ENCODE measurements at places on chromosomes 12 and 14.
A peak's percentile ranks its signal among the peaks of the same experiment; 100 is the strongest.

DNA sequence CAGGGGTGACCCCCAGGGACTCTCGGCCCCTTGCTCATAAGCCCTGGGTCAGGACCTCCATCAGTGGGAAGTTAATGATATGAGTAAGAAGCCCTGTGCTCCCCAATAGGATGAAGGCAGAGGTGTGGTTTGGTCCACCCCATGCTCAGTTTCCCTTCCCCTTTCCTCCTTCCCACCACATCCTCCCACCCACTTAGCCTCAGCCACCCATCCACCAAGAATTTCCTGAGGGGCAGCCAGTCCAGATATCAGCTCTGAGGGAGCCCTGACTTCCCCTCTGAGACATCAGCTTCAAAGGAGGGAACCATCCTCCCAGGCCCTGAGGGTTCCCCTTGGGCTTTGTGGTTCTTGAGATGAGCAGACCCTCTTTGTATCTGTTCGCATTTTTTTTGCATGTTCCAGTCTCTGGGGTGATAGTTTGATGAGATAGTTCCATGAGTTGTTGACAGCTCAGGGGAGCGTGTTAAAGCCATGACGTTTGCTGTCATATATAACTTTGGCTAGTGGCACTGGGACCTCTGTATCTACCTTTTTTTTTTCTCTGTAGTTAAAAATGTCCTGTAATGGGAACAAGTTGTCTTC is 71.2 kb downstream of the LGMN start:
- no peak for ATAC-seq

DNA sequence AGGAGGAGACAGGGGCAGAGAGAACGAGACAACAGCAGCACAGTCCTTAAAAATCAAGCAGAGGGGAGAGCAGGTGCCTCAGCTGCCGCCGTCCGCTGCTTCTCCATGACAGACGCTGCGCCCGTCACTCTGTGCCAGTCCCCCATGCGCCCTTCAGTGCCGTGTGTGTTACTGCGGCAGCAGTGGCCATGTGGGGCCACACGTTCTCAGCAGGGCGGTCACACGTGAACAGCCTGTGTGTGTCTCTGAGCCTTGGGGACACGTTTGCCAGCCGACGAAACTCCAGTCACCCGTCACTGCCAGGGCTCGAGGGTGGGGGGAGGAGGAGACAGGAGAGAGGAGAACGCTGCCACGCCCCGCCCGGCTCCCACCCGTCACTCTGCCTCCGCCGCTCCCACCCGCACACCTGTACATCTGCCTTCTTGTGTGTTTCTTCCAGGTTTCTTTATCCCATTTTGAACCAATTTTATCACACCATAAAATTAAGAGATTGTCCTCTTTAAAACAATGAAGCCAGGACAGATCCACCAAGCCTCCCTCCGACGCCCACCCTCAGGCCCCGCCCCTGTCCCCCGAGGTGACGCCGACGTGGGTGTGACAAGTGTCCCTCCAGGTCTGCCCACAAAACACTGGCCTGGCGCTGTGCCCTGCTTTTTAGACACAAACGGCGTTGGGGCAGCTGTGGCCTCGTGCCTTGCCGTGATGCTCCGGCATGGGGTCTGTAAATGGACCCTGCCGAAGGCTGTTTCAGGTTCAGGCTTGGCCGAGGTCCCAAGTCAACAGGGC is 58.2 kb downstream of the GALNT9 start:
- ATAC-seq = no peak

DNA sequence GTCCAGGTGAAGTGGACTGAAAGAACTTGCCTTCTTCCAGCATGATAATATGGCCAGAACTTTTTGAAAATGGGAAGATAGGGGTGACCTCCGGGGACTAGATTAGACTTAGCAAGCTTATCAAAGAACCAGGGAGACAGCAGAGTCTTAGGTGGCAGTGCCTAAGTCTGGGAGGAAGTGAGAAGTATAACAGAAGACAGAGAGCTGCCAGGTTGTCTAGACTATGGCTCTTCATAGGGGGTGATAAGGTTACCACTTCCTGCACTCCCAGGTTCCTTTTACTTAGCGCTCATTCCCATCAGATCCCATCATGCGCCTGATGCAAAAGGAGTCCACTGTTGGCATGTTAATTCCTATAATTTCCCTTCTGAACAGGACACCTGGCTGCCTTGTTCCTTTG is 69.9 kb downstream of the PLXNC1 start:
- ATAC-seq = no peak

DNA sequence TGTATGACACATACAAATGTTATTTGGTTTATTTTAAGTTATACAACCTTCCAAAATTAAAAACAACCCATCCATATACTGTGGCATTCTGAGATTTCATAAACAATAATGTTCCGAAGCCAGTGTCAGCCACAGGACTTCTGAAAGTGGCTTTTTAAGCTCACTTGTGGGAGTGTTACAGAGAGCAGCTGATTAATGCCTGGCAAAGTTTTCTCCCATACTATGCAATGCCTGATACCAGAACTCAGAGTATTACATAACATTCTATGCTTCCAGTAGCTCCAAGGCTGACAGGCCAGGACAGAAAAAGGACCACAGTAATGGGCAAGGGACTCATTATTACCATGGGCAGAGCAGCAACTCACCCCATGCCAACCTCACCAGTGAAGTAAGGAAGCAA is 29.3 kb downstream of the NELL2 start:
- ATAC-seq = peak; percentile 24

- ATAC-seq = peak; percentile 75
These were observed 977.2 kb upstream of the USP15 start for GRCh38 chr12:61282790-61283575.

DNA sequence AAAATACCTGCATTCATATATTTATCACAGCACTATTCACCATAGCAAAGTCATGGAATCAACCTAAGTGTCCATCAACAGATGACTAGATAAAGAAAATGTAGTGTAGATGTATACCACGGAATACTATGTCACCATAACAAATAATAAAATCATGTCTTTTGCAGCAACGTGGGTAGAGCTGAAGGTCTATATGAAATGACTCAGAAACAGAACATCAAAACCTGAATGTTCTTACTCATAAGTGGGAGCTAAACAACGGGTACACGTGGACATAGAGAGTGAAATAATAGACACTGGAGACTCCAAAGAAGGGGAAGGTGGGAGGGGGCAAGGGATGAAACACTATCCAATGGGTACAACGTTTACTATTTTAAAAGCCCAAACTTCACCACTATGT is 37.9 kb downstream of the SLC38A1 start:
- no peak for ATAC-seq

DNA sequence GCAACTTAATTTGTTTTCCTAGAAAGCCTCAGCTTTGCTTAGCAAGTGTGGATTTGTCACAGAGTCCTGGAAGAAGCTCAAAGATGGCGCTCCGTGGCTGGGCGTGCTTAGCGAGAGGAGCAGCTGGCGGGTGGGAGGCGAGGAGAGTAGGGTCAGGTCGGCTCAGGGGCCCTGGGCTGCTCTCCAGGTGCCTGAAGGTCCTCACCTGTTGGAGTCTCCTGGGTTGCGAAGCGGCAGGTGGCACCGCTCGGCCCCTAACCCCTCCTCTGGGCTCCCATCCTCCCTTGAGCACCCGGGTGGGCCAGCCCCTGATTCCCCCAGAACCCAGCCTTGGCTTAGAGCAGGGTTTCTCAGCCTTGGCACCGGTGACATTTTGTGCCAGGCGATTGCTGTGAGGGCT is 25.1 kb downstream of the LRTM2 start:
- ATAC-seq = no peak

DNA sequence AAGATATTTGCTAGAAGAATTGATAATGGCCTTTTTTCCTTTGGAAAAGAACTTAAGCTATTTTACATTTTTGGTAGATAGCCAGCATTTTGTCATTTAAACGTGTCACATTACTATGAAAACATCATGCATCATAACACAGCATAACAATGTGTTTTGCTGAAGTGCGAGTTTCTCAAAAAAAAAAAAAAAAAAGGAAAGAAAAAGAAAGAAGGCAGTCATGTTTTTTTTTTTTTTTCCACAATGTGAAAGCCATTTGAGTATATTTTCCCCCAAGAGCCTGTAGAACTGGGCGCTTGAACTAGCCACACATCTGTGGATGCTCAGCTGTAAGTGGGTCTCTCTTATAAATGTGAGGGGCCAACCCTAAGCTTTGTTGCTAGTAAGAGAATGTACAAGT is 300.1 kb downstream of the AKAP6 start:
- no peak for ATAC-seq

GRCh38 chr12:4137015-4137414 is 136.5 kb upstream of the CCND2 start:
- ATAC-seq = no peak

DNA sequence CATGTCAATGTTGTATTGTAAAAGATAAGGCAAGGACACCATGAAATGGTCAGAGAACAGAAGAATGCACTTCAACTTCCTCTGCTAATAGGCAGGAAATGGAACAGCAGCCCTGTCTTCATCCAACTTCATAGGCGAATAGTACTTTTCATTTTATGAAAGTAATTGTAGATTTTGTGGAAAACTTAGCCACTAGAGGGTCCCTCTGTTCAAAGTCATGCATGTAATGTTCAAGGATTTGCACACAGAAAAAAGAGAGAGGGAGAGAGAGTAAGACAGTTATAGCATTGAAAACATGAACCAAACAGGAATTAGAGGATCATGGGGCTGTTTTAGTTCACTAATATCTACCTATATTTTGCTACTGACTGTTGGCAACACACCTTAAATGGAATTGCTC is 172.2 kb downstream of the FLRT2 start:
- no peak for ATAC-seq

DNA sequence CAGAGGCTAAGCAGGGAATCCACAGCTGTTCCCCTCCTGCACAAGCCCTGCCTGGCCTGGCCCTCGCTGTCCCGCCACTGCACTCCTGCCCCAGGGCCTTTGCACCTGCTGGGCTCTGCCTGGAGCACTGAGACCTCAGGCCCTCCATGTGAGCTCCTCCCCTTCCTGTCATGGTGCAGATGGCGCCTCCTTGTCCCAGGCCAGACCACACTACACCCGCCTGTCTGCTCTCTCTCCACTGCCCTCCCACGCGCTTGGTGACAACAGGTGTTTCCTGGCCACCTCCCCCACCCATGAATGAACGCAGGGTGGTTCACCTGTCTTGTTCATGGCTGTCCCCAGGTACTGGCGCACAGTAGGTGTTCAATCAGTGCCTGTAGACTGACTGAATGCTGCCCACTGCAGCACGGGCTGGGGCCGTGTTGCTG is 82.9 kb downstream of the NCOR2 start:
- no peak for ATAC-seq

GRCh38 chr12:53061404-53062010 is 11.6 kb downstream of the TNS2 start:
- no peak for ATAC-seq

GRCh38 chr14:37869633-37870032 is 274.2 kb downstream of the TTC6 start:
- ATAC-seq = no peak

DNA sequence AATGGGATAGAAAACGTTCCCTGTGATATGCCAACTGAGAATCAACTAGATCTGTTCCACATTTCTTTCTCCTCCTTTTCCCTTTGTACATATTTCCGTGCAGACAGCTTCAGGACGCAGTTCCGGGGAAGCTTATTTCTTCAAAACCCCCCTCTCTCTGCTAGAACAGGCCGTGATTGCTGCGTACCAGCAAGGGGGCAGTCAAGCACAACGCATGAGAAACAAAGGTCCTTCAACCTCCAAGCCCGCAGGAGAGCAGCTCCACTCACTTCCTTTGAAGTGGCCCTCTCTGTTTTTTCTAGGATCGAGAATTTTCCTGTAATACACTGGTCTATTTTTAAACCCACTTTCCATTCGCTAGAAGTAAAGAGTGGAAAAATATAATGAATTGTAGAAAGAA is 80.8 kb downstream of the ZNF664 start:
- ATAC-seq = peak; percentile 80

- ATAC-seq = no peak
These were observed 20.3 kb upstream of the ANKLE2 start for GRCh38 chr12:132781938-132782337.

DNA sequence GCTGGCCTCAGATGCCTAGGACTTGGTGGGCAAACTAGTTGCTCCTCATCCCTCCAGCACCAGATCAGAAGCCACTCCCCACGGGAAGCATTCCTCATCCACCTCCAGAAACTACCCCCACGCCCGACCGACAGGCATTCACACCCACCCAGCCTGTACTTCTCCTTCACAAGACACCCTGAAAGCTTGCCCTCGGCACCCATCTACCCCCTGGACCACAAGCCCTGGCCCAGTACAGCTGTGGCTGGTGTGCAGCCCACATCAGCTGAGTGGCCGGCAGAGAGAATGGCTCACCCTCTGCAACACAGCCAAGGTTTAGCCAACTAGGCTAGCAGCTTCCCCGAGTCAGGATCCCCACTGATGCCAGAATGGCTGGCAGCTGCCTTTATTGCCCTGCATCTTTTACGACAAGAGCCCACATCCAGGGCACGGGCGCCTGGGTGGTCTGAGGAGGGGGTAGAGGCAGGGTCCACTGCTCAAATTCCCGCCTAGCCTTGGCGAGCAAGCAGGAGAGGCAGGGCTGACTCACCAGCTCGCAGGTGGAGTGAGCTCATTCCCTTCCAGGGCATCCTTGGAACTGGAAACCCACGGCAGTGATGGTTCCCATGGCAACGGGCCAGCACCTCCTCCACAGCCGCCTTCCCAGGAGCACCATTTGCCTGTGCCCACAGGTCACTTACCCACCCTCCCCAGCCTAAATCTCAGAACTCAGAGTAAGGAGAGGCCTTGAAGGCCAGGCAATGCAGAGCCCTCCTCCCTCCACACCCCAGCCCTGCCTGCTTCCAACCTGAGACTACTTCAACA is 17.1 kb downstream of the ACTN1 start:
- ATAC-seq = no peak

DNA sequence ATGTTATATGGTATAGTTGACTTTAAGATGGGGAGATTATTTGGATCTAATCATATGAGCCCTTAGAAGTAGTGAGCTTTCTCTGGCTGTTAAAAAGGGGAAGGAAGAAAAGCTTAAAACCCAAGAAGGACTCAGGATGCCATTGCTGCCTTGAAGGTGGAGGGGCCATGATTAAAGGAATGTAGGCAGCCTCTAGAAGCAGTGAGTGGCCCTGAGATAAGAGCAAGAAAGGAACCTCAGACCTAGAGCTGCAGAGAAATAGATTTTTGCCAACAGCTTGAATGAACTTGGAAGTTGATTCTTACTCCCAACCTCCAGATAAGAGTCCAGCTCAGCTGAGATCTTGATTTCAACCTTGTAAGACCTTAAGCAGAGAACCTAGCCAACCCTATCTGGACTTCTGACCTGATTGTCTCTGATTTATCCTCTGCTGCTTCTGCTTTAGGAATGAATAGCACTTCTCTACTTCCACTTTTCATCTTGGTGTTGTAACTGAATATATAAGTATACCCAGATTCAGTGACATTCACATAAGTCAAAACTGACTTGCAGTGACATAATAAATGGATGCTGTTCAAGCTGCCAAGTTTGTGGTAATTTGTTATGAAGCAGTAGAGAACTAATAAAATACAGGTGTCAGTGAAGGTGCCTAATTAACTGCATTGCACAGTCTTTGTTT is 33.5 kb downstream of the RAD51B start:
- no peak for ATAC-seq

DNA sequence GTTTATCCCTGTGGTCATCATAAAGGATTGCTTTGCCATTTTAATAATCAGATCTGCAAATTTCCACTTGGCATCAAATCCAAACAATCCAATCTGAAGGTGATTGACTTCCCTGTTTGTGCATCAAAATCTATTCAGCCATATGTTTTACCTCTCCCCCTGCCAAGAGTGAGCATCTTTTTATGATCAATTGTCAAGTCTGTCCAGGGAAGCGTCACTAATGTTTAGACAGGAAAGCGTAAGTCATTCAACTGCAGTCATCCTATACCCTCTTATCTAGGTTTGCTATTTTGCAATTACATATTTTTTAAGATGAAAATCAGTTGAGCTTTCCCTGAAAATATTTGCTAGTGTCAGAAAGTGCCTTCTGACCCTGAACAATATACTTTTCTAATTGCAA is 1224.1 kb upstream of the SEL1L start:
- ATAC-seq = no peak

- peak; percentile 41 for ATAC-seq
These were observed 702 bp downstream of the FAM222A start for GRCh38 chr12:109714141-109714912.

All from motor neuron (in vitro differentiated cells).